ENCODE measurements at places on chromosomes 16 and 17.

- DNase-seq: no peak
Observed at GRCh38 chr17:45578516-45579455, 88.3 kb upstream of the PLEKHM1 start.

- no peak for DNase-seq
Observed at GRCh38 chr16:28839899-28840298, 6.2 kb downstream of the TUFM start.

- no peak for DNase-seq
Observed at GRCh38 chr17:76543826-76544545, 4.1 kb downstream of the PRCD start.

GRCh38 chr17:64515829-64516228, 9.1 kb downstream of the CEP95 start:
- DNase-seq: no peak

- no peak for DNase-seq
Observed at GRCh38 chr16:12697437-12697836, 106.2 kb downstream of the CPPED1 start.

GRCh38 chr16:26189536-26189935, 497.8 kb downstream of the HS3ST4 start:
- no peak for DNase-seq

- DNase-seq: peak; percentile 80
Observed at GRCh38 chr17:40341808-40342503, 22.6 kb downstream of the GJD3 start.

- no peak for DNase-seq
Observed at GRCh38 chr16:56946767-56947603, 14.8 kb upstream of the CETP start.

DNA sequence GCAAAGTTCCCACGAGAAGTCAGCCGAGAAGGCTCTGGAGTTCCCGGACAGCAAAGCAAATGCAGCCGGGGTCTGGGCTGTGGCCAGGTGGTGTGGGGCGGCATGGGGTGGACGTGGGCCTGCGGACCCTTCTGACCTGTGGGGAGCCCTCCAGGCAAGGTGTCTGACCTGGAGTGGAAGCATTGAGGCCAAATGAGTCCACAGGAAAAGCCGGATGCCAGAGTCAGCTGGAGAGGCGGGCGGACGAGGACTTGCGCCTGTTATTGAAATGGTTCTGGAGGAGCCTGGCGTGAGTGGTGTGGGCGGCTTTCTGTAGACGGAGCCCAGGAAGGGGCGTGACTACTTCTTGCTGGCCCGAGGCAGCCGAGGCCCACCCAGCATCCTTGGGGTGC, 50.5 kb upstream of the ZNF750 start:
- no peak for DNase-seq

DNA sequence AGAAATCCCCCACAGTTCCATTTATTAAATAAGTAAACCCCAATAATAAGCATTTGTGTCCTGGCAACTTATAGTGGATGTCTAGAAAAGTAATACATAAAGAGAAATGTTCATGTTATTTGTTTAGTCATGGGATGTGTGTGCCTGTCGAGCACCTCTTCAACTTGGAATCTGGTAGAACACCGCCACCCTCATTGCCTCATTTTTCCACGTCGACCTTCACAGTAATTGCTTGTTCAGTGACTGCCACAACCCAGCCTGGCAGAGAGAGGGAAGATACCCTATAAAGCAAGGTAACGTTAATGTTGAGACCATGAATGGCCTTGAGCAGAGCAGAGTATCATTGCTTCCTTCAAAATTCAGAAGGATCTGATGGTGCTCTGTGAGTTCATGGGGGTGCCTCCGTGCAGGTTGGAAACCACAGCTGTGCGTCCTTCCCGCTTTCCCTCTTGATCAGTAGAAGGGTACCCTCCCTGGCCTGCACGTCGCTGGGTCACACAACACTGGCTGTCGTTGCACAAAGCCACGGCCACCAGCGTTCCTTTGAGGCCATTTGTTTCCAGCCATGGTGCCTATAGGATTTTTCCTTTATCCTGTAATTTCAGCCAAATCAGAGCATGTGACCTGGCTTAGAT, 3.7 kb upstream of the DNASE1 start:
- DNase-seq: no peak

GRCh38 chr17:2695243-2695960, 16.2 kb downstream of the CLUH start:
- no peak for DNase-seq

DNA sequence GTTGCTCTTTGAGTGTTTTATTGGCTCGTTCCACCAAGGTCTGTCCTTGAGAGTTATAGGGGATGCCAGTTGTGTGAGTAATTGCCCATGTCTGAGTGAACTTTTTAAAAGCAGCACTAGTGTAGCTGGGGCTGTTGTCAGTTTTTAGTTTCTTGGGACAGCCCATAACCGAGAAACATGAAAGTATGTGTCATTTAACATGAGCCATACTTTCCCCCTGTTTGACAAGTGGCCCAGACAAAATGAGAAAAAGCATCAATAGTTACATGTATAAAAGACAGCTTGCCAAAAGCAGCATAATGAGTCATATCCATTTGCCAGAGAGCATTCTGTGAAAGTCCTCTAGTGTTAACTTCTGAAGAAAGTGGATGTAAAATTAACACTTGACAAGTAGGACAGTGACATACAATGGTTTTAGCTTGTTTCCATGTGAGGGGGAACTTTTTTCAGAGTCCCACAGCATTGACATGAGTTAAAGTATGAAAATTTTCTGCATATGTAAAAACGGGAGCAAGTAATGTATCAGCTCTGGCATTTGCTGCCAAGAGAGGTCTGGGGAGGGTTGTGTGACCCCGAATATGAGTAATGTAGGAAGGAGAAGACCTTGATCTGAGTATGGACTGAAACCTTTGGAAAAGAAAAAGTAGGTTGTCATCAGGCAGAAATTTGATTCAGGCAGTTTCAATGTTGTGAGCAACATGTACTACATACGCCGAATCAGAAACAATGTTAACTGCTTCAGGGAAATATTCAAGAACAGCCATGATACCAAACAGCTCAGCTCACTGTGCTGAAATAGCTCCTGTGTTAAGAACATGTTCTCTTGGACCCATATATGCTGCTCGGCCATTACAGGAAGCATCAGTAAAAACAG, 56.8 kb upstream of the ARL4D start:
- peak; percentile 72 for DNase-seq

DNA sequence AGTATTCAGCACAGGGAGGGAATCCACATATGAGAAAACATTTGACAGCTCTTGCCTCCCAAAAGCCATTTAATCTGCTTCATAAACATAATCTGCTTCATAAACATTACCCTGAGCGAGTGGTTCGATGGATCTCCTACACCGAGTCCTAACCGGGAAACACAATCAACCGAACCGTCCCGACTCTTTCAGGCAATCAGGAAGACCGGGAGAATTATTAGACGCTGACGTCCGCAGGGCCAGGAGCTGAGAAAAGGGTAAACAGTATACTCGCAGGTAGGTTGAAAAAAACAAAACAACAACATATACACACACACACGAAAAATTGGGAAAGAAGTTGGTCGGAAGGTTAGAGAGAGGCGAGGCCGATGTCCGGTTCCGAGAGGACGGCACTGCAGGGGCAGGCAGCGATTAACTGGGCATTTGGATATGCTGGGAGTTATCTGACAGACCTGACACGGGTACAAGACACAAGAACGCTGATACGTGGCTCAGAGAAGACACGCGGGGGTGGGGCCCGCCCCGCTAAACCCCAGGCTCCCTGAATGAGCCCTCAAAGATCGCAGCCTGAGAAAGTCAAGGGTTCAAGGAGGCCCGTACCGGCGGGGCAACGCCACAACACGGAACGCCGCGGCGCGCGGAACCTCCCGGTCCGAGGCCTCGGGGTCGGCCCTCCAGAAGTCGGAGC, 585 bp downstream of the AP1G1 start:
- peak; percentile 28 for DNase-seq

DNA sequence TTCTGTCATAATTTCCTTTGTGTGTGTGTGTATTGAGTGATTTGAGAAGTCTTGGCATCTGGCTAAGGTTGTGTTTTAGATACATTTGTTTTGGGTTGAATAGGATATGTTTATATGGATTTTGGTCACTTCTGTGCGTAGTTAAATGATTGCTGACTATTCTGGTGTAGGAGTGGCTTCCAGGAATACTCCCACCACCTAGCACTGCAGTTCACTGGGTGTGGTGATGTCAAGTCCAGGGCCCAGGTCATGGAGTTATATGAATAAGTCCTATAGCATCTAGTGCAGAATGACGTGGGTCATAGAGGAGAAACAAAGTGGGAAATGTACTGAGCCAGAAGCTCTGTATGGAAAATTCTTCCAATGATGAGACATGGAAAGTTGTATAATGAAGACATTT, 465.4 kb upstream of the CCL2 start:
- no peak for DNase-seq

DNA sequence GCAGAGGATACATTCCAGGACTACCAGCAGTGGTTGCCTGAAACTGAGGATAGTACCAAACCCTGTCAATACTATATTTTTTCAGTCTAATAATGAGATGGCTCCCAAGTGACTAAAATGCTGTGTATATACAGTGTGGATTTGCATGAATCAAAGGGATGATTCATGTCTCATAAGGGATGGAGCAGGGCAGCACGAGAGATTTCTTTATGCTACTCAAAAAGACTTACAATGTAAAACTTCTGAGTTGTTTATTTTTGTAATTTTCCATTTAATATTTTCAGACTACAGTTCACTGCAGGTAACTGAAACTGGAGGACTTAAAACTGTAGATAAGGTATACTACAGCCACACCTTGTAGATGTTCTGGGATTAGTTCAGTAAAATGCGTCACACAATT, 674.7 kb upstream of the SALL1 start:
- DNase-seq: no peak

- no peak for DNase-seq
Observed at GRCh38 chr17:2146132-2146871, 91.4 kb downstream of the HIC1 start.

GRCh38 chr17:67400193-67400592, 23.1 kb downstream of the PITPNC1 start:
- DNase-seq: no peak

DNA sequence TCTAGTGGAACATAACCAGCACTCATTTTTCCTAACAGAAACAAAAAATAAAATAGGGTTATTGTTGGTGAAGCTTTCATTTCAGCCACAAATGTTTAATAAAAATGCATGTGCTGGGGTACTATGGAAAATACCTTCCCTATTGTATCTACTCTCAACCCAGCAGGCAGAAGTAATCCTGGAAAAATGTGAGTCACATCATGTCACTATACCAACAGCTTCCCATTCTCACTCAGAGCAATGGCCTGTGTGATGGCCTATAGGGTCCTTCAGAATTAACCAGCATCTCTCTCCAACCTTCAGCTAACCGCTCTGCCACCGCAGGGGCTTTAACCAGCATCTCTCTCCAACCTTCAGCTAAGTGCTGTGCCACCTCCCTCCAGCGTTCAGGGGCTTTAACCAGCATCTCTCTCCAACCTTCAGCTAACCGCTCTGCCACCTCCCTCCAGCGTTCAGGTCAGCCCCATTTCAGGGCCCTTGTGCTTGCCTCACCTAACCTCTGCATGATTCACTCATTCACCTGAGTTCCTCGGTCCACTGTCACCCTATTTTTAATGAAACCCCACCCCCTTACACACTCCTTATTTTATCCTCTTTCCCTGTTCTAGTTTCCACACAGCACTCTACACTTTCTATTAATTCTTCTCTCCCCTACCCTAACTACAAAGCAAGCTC, 34.0 kb downstream of the UBE2G1 start:
- no peak for DNase-seq

- no peak for DNase-seq
Observed at GRCh38 chr16:61945511-61945910, 90.7 kb downstream of the CDH8 start.

DNA sequence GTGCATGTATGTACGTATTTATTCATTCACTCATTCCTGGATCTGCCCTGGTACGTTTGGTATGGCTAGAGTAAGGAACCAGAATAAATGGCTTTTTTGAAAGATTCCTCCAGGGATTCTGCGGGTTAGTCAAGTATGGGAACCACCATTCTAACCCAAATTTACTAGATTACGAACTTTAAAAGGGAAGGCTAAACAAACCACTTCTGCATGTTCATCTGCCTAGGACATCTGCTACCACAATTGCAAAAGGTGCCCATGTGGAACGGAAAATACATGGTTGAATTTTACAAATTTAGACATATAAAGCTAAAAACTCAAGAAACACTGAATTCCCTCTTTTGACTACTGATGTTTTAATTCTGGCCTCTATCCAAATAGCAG, 22.1 kb downstream of the CYTH1 start:
- no peak for DNase-seq

- DNase-seq: no peak
Observed at GRCh38 chr17:30002088-30002487, 60.7 kb downstream of the EFCAB5 start.

- peak; percentile 41 for DNase-seq
Observed at GRCh38 chr16:48054881-48055601, 100.8 kb downstream of the ABCC12 start.

DNA sequence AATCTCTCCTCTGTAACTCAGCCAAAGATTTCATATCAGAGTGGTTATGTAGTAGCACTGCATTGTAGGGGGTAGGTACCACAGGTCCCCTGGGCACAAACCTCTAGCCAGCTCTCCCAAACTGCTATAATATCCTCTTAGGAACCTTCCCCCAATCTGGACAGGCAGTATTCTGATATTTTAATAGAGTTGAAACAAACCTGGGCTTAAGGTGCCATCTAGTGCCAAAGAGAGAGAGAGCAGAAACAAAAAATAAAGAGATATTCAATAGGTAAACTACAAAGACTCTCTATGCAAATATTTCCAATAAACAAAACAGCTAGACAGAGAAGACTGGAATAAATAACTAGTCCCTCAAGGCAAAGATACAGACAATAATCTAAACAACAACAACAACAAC, 1070.0 kb downstream of the CDH11 start:
- DNase-seq: no peak

DNA sequence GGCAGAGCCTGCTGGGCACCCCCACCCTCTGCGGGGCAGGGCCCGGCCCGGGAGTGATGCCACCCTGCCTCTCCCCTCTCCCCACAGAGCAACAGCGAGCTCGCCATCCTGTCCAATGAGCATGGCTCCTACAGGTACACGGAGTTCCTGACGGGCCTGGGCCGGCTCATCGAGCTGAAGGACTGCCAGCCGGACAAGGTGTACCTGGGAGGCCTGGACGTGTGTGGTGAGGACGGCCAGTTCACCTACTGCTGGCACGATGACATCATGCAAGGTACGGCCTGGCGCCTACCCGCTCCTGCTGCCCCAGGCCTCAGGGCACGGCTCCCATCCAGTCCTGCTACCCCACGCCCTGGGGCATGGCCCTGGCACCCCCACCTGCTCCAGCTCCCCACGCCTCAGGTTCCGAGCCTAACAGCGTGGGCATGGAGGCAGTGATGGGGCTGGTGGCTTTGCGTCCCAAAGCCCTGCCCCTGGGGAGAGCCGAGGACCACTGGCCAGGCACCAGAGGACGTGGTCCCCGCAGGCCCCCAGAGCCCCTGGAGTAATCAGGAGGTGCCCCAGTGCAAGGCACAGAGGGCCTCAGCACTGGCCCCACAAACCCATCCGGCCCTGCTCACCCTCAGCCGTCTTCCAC, 38.4 kb downstream of the TSC2 start:
- DNase-seq: no peak
